CD4-positive, alpha-beta T cell (primary cell): ENCODE measurements at places on chromosomes 16 and 17. TPM values are rescaled to one million over a fixed set of nuclear protein-coding genes. Genes with fewer than 3 reads are reported as not detected.

- H3K27ac ChIP-seq, result no peak overlapping the region
- DNase-seq, result peak; percentile 7
- H3K4me3 ChIP-seq, result no peak overlapping the region
Measured at GRCh38 chr16:56866955-56867830, 2.2 kb downstream of the SLC12A3 start.

DNA sequence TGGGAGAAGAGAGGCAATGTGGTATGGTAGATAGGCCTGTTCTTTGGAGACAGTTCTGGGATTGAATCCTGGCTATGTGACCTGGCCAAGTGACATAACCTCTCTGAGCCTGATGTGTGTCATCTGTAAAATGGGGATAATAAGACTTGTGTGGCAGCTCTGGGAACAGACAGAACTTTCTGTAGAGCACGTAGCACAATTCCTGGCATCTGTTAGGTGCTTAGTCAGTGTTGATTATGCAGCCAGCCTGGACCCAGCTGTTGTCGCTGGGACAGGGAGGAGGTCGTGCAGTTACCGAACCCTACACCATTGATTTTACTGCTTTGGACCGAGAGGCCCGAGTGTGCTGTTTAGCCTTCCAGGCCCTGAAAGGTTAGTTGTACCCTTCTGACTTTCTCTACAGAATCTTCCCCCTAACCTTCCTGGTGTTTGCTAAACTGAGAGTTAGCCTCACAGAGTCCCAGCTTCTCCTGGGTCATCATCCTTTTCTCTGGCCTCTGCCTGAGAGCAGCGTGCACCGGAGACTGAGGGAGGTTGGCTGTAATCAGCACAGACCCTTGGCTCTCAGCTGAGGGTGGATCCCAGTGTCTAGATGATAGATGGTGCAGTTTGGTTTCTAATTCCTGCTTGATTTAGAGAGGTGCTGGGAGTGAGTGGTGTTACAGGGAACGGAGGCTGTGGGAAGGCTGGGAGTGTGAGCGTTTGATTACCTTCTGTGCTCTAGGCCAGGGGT lies 31.9 kb downstream of the MSI2 start:
- H3K27ac ChIP-seq, result no peak overlapping the region
- peaks cover 18% of the 10 kb centered on the region for H3K36me3 ChIP-seq
- peaks cover 27% of the 10 kb centered on the region for H3K4me1 ChIP-seq
- DNase-seq, result no peak
- no peaks in the 10 kb centered on the region for H3K27me3 ChIP-seq

GRCh38 chr16:48011878-48012658 lies 143.7 kb downstream of the ABCC12 start:
- no peak overlapping the region for H3K4me3 ChIP-seq
- no peaks in the 10 kb centered on the region for H3K4me1 ChIP-seq
- H3K36me3 ChIP-seq, result no peaks in the 10 kb centered on the region
- no peaks in the 10 kb centered on the region for H3K27me3 ChIP-seq

GRCh38 chr17:83005639-83006038 lies 73.8 kb upstream of the METRNL start:
- peaks cover 6% of the 10 kb centered on the region for H3K36me3 ChIP-seq
- DNase-seq, result no peak
- no peaks in the 10 kb centered on the region for H3K4me1 ChIP-seq
- no peak overlapping the region for H3K4me3 ChIP-seq
- H3K27me3 ChIP-seq, result no peaks in the 10 kb centered on the region
- no peak overlapping the region for H3K27ac ChIP-seq

- H3K27ac ChIP-seq, result no peak overlapping the region
- DNase-seq, result no peak
- H3K4me3 ChIP-seq, result no peak overlapping the region
- no peaks in the 10 kb centered on the region for H3K27me3 ChIP-seq
- H3K36me3 ChIP-seq, result peaks cover 7% of the 10 kb centered on the region
Measured at GRCh38 chr17:57678393-57678792, 66.7 kb downstream of the CCDC182 start.

GRCh38 chr17:75153780-75154194 lies 525 bp downstream of the JPT1 start:
- H3K27me3 ChIP-seq, result no peaks in the 10 kb centered on the region
- no peaks in the 10 kb centered on the region for H3K36me3 ChIP-seq
- peak overlapping the region; percentile 96 for H3K4me3 ChIP-seq
- DNase-seq, result no peak
- H3K4me1 ChIP-seq, result peaks cover 32% of the 10 kb centered on the region

DNA sequence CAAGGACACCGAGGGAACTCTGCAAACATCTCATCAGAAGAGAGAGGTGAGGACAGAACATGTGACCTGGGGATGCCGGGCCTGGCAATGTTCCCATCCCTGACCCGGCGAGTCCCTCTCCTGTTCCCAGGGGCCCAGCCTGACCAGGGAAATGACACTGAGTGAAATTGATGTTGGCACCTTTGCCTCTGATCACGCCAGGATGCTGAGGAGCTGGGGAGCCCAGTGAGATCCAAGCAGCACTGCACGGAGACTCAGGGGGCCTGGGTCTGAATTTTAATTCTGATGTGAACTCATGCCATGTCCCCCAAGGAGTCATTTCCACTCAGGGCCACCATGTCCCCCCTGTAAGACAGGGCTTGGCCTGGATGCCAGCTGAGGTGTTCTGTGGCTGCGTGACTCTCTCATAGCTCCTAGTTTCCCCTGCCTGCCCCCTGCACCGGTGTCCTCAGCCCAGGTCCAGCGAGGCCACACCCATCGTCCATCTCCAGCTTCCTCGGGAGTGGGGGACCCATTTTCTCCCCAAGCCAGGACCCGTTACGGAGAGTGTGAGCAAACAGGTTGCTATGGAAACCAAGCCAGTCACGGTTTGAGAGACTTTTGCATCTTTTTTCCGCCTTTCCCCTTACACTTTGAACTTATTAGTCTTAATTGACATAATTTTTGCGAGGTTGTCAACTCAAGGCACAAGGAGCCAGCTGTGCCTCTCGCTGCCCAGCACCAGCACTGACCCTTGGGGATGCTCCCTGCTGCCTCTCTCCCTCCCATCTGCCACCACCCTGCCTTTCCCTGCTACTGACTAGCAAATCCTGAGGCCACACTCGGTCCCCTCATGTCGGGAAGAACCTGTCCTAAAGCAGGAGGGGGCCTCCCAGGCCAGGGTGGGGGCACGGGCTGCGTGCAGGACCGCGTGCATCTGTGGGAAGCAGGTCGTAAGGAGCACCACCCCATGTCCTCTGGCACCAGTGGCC lies 150.0 kb downstream of the SDK2 start:
- no peaks in the 10 kb centered on the region for H3K27me3 ChIP-seq
- H3K36me3 ChIP-seq, result no peaks in the 10 kb centered on the region
- no peak overlapping the region for H3K4me3 ChIP-seq
- no peak for DNase-seq

DNA sequence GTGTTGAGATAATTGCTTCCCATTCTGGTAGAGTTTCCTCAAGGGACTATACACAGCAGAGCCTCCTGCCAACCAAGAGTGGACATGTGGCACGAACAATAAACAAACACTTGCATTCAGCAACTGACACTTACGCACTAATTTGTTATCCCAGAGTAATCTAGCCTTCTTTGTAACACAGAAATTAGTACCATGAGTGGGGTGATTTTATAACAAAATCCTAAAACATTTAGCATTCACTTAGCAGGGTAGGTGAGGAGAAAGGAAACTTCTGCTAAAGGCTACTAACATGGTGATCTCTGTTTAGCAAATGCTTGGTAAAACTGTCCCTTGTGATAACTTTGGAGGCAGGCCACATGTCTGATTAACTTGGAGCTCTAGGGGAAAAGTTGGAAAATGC lies 325.2 kb downstream of the HS3ST4 start:
- H3K4me3 ChIP-seq, result no peak overlapping the region
- DNase-seq, result no peak
- H3K36me3 ChIP-seq, result no peaks in the 10 kb centered on the region
- H3K27ac ChIP-seq, result no peak overlapping the region
- peaks cover 3% of the 10 kb centered on the region for H3K27me3 ChIP-seq
- H3K4me1 ChIP-seq, result no peaks in the 10 kb centered on the region

GRCh38 chr17:45043813-45044540 lies 7.5 kb downstream of the DCAKD start:
- no peak overlapping the region for H3K4me3 ChIP-seq
- peaks cover 32% of the 10 kb centered on the region for H3K4me1 ChIP-seq
- H3K36me3 ChIP-seq, result peaks cover 2% of the 10 kb centered on the region
- DNase-seq, result no peak
- H3K27me3 ChIP-seq, result no peaks in the 10 kb centered on the region

DNA sequence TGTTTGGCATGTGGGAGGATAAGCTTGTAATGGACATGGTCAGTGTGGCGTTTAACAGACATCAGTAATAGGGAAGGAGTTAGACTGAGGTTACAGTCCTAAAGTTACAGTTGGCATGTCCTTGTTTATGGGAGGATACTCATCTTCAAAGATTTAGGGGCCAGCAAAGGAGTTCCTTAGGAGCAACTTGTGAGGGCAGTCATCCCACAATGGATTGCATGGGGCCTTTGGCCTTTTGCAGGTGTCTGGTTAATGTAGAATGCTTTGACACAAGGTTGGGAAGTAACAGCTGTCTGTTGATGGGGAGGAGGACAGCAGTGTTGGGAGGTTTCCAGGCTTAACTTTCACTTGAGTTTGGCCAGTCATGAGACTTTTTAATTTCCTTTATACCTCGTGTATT lies 2.2 kb downstream of the NUBP1 start:
- H3K4me1 ChIP-seq, result peaks cover 21% of the 10 kb centered on the region
- no peak for DNase-seq
- H3K27me3 ChIP-seq, result no peaks in the 10 kb centered on the region
- peaks cover 28% of the 10 kb centered on the region for H3K36me3 ChIP-seq

Gene PRSS33
- not detected for total RNA-seq

Gene SULT1A3
- 15.0 TPM for total RNA-seq

Gene FOXJ1
- total RNA-seq, result 0.89 TPM

Gene CTRB1
- not detected for total RNA-seq
